Fibroblast of skin of left biceps (primary cell): ENCODE measurements at places on chromosomes 1 and 21.

GRCh38 chr1:29471487-29472313, 235.4 kb downstream of the PTPRU start:
- DNase-seq: no peak

DNA sequence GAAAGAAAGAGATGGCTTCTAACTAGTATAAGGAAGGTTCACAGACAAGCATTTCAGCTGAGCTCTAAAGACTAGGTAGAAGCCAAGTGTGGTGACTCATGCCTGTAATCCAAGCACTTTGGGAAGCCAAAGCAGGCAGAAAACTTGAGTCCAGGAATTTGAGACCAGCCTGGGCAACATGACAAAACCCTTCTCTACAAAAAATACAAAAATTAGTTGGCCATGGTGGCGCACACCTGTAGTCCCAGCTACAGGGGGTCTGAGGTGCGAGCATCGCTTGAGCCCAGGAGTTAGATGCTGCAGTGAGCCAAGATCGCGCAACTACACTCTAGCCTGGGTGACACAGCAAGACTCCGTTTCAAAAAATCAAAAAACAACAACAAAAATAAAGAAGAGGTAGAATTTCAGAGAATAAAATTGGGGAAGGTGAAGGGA, 27.8 kb downstream of the FBXO42 start:
- DNase-seq: peak; percentile 42

DNA sequence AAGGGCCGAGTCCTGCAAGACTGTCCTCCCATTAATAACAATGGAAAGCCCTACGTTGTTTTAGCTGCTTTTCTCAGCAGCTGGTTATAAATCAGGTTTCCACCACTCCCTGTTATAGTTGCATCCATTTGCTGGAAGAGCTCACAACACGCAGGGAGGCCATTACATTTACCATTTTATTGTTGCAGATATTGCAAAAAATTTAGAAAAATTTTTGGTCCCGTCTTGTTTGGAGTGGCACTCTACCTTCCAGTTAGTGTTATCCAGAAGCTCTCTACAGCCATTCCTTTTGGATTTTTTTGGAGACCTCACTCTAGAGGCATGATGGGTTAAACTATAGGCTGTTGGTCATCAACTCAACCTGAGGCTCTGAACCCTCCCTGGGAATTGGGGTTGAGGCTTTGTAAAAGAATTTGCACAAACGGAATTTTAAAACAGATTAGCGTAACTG, 1532.1 kb upstream of the TPTE start:
- no peak for DNase-seq

GRCh38 chr1:57831624-57832023, 407.8 kb upstream of the DAB1 start:
- no peak for DNase-seq

DNA sequence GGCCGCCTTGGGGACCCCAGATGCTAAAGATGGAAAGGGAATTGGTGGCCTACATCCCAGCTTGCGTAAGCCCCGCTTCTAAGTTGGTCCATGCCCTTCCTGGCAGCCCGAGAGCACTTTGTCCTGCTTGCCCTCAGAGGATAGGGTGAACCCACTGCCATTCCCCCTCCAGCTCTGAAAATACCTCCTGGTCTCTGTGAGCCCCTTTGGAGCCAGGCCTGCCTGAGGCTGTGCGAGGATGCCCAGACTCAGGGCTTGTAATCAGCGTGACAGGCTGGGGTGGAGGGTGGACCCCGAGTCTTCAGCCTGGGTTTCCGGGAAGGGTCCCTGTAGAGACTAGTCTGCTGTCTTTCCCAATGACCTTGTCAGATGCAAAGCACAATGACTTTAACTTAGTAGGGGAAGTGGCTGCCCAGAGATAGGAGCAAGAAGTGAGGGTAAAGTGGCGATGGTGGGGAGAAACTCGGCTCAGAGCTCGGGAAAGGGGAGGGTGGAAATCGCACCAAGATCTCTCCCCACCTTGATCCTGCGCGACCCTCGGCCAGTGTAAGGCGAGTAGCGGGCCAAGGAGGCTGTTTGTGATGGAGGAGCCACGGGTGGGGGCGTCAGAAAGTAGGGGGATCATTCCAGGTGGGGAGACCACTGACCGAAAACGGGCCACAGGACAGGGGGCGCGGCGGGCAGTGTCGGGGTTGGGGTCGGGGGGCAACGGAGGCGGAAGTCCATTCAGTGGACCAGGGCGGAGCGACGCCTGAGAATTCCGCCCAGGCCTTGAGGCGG, 2.7 kb upstream of the HES3 start:
- no peak for DNase-seq
